Omental fat pad (tissue), 4 donors: ENCODE measurements at places on chromosomes 4 and X.

- DNase-seq: no peak
Observed at GRCh38 chr4:8261851-8262535, 7.6 kb upstream of the HTRA3 start.

DNA sequence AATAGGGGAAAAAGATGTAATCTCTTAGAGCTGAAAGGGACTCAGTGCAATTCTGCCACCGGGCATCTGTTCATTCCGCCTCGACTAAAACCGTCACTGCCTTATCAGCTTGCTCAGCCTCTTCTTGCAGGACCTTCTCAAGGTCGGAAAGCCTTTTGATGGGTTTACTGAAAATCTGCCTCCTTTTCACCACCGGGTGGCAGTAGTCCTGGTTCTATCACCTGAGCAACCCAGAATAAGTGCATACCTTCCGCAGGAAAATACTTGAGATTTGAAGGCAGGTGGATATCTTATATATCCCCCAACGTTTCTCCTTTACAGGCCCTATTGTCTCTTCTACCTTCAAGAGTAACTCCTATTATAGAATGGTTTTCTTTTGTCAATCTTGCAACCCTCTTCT lies 103.4 kb upstream of the PAK3 start:
- no peak for DNase-seq

- no peak for DNase-seq
Observed at GRCh38 chr4:151582098-151582497, 173.1 kb downstream of the FHIP1A start.

GRCh38 chr4:24197955-24198354 lies 308.1 kb upstream of the PPARGC1A start:
- DNase-seq: no peak

DNA sequence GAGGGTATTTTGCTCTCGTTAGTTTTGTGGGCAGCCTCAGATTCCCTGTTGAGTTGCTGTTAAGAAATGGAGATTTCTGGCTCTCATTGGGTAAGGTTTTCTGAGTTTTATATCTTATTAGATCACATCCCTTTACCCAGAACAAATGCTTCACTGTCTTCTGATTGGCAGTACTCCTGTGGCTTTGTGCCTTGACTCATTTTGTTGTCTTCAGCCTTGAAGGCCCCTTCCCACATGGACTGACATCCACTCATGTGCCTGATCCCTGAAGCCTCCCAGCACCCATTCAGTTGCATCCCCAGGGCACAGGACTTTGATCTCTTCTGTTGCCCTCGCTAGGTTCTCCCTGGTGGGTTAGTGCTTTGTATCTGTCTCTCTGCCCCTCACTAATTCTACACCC lies 10.4 kb downstream of the MED28 start:
- no peak for DNase-seq

DNA sequence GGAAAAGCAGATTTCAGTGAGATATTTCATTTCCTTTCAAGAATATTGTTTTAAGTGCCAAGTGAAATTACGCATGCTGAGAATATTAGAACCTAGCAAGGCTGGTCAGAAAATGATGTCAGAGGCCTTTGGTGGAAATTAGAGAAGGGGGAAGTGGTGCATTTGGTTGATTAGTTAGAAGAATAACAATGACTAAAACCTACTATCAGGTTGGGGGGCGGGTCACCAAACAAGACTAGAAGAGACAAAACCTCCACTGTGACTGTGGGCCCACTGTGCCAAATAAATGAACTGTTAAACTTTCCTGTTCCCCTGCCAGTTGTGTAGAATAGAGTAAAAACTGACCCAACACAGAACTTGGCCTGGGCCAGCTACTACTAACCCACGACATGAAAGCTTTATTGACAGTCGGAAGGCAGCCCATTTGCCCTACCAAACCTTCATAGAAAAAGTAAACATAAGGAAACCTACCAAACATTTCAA lies 2.9 kb downstream of the RAPGEF2 start:
- no peak for DNase-seq

DNA sequence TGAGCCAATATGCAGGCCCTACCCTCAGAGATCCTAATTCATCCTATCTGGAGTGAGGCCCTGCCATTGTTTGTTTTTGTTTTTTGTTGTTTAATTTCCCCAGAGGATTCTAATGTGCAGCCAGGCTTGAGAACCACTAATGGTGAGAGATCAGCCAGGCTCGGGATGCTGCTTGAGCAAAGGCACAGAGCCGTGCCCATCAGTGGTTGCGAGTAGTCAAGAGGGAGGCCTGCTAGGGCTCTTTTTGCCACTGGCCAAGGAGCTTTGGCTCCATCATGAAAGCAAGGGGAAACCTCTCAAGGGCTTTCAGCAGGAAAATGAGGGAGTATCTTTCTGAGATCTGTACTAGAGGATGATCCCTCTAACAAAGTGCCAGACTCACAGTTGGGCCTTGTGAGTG lies 2.7 kb downstream of the TCEANC start:
- DNase-seq: no peak

DNA sequence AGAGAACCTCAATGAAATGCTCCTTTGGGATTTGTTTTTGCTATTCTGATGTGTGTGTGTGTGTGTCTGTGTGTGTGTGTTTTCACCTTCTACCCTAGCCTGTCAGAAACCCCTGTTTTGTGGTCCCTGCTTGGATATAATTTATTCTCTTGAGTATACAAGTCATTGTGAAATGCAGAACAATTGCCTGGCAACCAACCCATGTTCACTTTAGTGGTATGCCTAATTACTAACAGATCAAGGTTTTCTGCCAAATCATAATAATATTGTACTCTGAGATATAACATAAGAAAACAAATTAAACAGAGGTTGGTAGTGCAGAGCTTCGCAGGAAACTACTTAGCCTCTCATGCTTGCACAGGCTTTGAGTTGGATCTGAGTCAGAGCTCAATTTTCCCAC lies 7.0 kb upstream of the TET2 start:
- DNase-seq: no peak

DNA sequence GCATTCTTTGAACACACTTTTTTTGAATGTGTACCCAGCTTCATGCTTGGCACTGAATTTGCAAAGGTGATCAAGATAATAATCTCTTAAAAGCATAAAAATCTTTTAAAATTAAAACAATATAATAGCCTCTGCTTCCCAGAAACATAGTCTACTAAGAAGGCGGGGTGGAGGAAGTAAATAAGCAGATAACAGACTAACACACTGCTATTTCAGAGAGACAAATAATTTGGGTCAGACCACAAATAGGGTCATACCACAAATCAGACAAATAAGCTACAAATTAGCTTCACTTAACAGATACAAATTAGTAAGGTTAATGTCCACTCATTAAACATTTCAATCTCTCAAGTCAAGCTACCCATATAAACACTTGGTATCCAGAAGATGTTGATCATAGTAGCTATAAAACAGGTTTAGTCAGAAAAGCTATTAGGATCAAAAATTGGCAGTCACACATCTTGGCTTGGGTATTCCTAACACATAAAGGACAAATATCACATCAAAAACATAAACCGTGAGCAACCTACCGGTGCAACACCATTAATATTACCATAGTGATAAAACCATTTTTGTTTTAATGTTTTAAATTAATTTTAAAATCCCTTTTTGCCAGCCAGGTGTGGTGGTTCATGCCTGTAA lies 47.3 kb downstream of the PPP3CA start:
- no peak for DNase-seq

GRCh38 chrX:112687189-112687691 lies 7.5 kb upstream of the LHFPL1 start:
- DNase-seq: no peak

DNA sequence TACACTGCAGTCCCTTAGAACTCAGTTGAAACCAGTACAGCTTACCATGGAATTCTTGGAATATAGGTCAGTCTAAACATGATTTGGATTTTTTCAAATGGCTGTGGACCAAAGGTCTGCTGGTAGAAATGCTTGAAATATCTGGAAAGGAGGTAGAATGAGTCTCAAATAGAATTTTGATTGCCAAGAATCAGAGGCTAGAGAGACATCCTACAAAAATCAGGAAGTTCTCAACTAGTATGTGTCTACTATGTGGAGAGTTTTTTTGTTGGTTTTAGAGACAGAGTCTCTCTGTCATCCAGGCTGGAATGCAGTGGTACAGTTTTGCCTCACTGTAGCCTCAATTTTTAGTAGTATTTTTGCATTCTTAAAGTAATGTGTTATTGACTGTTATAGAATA lies 53.6 kb downstream of the PAQR3 start:
- DNase-seq: no peak

- DNase-seq: no peak
Observed at GRCh38 chr4:154559494-154560418, 3.1 kb upstream of the FGB start.

- no peak for DNase-seq
Observed at GRCh38 chr4:124596816-124597215, 115.7 kb downstream of the ANKRD50 start.

GRCh38 chr4:122635205-122635604 lies 14.3 kb upstream of the IL21 start:
- DNase-seq: no peak

DNA sequence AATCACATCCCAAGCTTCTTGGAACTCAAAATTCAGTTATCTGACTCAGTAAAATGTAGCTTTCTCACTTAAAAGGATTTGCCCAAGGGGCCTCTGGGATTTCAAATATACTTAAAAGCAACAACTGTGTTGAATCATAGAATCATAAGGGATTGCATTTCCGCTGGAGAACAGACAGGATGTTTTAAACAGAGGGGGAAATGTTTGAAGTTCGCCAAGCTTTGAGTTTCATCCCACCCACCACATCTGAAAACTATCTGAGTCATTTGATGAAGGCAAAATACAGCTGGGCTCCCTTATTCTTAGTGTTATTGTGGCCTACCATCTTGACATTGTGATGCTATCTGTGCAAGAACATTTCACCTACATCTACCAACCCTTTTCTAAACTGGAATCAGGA lies 73.5 kb downstream of the PPP1R2C start:
- DNase-seq: no peak

DNA sequence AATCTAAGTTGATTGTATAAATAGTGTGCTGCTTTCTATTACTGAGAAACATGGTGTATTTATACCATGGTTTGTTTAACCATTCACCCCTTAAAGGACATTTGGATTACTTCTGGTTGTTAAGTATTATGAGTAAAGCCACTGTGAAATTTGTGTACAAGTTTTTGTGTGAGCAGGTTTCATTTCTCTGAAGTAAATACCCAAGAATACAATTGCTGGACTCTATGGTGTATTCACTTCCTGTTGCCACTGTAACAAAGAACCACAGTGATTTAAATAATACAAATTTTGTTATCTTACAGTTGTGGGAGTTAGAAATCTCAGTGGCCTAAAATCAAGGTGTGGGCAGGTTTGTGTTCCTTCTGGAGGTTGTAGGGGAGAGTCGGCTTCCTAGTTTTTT lies 869.6 kb downstream of the CCSER1 start:
- DNase-seq: no peak
